M059J (cell line): ENCODE measurements at places on chromosomes 1 and 21. TPM values are rescaled to one million over a fixed set of nuclear protein-coding genes. Genes with fewer than 3 reads are reported as not detected.

The KRTAP8-1 gene
- total RNA-seq: not detected in 2 replicates

The MLLT11 gene
- total RNA-seq: 43.2 and 46.5 TPM in 2 replicates

The KCNJ9 gene
- total RNA-seq: not detected in 2 replicates

The F13B gene
- total RNA-seq: not detected in 2 replicates

The OR2W3 gene
- not detected in 2 replicates for total RNA-seq
